ENCODE measurements at places on chromosomes 1 and 21.

GRCh38 chr1:54135436-54136120 is 17.2 kb downstream of the CDCP2 start:
- no peak for DNase-seq

DNA sequence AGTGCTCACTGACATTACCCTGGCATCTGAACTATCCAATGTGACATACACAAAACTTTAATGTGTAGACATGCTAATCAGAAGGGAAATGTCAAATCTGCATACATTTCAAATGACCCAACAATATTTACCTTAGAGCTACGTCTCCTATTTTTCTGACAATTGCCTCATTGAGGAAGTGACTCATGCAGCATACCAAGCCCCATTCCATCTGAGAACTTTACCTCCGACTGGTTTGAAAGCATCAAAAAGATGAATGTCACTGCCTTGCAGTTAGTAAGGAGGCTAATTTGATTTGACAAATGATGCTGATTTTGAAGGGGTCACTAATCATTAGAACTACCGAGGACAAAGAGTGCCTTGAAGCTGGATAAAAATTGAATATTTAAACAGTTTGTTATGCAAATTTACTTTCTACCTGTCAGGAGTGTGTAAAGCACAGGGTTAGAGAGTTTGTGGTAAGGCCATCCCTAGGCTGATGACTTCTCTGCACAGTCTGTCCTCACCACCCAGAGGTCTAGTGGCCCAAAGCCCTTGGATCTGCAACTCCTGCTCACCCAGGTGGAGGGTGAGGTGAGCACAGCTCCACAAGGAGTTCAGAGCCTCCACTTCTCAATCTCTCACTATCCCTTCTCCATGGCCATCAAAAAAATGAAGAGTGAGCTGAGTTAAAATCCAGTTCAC is 500.3 kb upstream of the C1orf87 start:
- DNase-seq = no peak

DNA sequence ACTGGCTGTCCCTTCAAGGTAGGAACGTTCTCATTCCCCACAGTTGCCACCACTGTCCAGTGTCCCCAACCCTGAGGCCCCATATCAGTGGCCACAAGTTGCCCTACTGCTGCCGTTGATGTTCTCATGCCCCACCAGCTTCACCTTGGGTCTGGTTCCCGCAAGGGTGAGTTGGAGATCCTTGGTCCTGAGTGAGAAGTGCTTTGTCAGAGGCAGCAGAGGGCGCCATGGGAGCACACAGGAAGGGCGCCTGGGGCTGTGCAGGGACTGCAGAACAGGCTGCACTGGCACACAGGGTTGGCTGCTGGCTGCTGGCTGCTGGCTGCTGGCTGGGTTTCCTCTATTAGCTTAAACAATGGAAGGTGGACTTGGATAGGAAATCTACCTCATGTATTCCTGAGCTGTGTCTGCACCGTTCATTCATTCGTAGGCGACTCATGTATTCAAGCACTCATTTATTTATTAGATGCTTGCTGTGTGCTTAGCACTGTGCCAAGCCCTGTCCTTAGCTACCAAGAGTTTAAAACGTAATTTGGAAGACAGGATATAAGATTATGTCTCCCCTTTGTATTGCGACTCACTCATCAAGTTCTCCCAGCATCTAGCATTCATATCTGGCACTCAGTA is 2.1 kb upstream of the S100A9 start:
- peak; percentile 11 for DNase-seq

DNA sequence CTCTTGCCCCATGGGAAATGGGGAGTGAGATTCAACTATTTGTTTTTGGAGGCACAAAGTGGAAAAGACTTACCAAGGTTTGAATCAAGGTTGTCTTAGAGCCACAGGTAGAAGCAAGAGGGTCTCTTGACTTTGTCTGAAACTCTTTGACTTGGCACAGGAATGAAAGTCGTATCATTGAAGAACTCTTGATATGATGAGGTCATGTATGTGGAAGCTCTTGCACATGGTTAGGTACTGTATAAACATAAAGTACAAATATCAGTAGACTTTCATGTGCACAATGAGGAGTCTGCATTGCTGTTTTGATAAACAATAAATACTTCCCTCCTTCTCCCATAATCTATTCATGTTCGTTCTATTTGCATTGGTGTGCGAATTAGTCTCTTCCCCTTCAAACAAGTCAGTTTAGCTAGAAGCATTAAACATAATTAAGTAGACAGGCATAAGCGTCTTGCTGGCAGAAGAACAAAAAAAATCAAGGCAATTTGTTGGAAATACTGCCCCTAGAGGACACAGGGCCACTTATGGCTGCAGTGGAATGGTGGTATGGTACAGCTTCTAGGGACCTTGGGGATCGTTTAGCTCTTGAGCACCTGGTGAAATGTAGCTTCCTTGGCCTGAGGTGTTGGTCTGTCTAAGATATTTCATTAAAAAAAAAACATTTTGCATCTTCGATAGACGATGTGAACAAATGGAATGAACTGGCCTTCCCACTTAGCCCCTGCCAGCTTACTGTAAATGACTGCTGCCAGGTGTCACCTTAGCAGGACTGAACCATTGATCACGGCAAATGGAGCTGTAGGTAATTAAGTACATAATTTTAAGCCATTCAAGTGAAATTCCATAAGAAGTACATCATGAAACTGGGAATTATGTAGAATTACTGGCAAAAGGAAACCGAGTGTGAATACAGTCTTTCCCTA is 218.0 kb upstream of the GALNT2 start:
- no peak for DNase-seq

DNA sequence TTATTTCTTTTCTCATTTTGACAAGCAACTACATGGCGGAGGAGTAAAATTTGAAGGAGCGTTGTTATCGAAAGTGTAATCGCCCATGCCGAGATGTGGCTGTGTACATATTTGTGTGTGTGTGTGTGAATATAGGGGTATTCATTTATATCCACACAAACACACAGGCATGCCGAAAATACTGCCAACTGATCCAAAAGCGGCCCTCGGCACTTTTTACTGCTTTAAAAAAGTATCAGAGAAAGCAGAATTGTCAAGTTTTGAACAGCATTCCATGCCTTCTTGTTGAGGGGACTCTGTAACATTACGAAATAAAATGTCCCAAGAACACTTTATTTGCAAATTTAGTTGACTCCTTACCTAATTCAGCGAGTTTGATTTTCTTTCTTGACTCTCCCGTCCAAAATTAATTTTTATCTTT is 1.1 kb downstream of the PBX1 start:
- DNase-seq = no peak

GRCh38 chr1:31396633-31397351 is 16.2 kb upstream of the SERINC2 start:
- no peak for DNase-seq

GRCh38 chr1:200435200-200435780 is 25.5 kb upstream of the ZNF281 start:
- DNase-seq = no peak

GRCh38 chr21:17370916-17371315 is 141.9 kb upstream of the CXADR start:
- DNase-seq = no peak

DNA sequence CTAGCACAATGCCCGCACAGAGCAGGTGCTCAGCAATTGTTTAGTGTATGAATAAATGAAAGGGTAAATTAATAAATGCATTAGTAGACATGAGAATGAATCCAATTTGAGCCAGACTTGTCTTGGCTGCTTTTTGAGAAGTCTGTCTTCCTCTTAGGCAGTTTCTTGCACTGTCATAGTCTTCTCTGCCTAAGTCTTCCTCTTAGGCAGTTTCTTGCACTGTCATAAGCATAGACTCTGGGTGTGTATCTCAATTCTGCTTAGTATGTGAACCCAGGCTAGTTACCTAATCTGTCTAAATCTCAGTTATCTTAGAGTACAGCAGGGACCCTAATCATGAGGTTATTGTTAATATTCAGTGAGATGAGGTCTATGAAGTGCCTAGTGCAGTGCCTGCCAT is 27.2 kb downstream of the NHLH2 start:
- no peak for DNase-seq

- DNase-seq = no peak
Measured at GRCh38 chr1:26190373-26190987, at the start of gene CATSPER4. Gene CATSPER4 (plus strand): TSS chr1:26190602. CDS start chr1:26190628, 26 bp downstream.

DNA sequence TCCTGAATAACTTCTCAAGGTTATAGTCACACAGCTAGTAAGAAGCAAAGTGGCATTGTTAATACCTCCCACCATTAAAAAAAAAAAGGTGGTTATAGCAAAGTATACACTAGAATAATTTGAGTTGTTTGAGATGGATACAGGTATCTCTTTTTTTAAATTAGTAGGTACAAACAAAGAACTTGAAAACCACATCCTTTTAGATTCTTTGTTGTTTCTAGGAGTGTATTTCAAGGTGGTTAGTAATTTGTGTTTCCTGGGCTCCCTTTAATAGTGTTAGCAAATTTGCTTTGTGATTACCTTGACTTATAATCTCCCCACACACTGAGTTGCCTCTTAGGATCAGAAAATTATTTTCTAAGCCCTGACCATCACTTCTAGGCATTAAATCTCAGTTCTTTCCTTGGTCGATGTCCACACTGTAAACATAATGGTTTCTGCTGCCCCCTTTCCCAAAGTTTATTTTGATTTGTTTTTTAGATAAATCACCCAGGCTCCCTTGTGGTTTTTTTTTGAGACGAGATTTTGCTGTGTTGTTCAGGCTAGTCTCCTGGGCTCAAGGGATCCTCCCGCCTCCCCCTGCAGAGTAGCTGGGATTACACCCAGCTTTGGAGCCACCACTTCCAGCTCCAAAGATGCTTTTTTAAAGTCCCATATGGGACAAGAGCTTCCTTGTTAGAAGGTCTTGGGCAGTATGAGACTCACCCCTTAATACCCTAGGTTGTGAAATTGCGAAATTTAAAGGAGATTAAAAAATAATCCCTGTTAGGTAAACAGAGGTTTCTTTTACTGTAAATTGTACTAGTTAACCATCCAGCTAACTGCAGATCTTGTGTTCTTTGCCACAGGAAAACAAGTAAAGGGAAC is 6.2 kb downstream of the AKIRIN1 start:
- no peak for DNase-seq

DNA sequence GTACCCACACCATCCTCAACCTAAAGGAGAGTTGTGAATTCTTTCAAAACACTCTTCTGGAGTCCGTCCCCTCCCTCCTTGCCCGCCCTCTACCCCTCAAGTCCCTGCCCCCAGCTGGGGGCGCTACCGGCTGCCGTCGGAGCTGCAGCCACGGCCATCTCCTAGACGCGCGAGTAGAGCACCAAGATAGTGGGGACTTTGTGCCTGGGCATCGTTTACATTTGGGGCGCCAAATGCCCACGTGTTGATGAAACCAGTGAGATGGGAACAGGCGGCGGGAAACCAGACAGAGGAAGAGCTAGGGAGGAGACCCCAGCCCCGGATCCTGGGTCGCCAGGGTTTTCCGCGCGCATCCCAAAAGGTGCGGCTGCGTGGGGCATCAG is 638 bp upstream of the OLIG2 start:
- no peak for DNase-seq

DNA sequence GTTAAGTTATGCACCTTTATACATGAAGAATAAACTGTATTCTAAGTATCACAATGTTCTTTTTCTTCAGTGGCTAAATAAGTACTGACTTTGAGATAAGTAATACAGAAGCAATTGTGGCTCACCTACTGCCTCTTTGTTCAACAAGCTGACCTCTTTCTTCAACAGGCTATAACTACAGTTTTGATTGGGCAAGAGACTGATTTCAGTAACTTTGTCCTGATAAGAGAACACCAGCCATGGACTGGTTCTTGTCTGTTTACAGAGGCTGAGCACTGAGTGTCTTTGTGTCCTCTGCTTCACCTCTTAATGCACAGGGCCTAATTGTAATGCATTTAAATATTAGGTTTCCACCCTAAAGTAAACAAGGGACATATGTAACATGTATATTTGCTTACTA is 34.6 kb upstream of the PDE4B start:
- no peak for DNase-seq

- no peak for DNase-seq
Measured at GRCh38 chr1:172646653-172647052, 12.2 kb upstream of the FASLG start.

GRCh38 chr1:82343381-82343780 is 542.6 kb downstream of the ADGRL2 start:
- DNase-seq = no peak

GRCh38 chr21:14762734-14763694 is 216.9 kb upstream of the SAMSN1 start:
- no peak for DNase-seq

GRCh38 chr1:39666772-39667171 is 5.1 kb downstream of the NT5C1A start:
- DNase-seq = no peak

DNA sequence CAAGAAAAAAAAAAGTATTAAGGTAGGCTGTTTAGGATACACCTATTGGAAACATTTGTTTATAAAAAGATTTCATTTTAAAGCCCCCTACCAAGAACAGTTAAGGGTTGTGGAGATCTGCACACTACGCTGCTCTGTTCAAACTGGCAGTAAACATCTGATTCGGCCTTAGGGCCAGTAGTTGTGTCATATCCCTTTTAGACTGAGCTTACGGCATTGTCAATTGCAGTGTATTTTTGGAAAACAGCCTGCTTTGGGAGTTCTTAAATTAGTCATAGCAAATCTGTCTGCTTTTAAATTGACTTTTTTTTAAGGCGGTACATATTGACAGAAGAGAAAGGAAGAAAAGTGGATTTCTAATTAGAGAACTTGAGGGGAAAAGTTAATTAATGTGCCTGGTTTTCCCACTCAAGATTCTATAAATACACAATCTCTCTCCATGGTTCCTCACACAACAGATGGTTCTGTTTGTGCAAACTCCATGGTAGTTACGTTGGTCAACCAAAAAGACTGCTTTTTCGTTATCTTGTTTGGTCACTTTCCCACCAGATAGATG is 1.7 kb upstream of the ELK4 start:
- no peak for DNase-seq

- no peak for DNase-seq
Measured at GRCh38 chr1:182069028-182069466, 7.5 kb upstream of the ZNF648 start.

GRCh38 chr1:11794446-11795237 is 11.1 kb downstream of the MTHFR start:
- no peak for DNase-seq

DNA sequence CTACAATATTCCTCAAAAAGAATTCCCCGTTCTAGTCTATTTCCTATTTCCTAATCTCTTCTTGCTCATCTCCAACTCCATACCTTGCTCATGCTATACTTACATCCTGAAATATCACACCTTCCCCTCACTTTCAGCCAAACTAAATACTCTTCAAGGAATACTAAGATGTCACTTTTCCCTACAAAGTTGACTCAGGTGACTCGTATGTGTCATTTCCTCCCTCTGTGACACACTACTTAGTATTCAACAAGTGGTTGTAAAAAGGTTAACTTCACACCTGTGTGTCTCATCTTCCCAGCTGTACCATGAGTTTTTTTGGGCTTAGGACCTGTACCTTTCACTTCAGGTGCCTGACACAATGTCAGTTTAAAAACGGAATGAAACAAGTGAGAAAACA is 81.9 kb upstream of the LBR start:
- no peak for DNase-seq

- peak; percentile 31 for DNase-seq
Measured at GRCh38 chr1:46489638-46490405, at the start of gene DMBX1. Gene DMBX1 (plus strand): TSS chr1:46489836. CDS start chr1:46507011, 17,175 bp downstream.

DNA sequence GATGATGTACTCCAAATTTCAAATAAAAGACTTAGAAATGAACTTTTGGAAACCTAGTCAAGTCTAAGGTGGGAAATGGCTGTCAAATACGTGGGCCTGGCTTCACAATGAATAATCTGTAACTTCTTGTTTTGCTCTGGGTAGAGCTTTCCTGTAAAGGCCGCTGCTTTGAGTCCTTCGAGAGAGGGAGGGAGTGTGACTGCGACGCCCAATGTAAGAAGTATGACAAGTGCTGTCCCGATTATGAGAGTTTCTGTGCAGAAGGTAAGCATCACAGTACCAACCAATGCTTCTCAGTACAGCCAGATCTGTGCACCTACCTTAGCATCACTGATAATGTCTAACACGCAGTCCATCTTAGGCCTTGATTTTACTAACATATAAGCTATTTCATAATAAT is 73.6 kb downstream of the TPR start:
- no peak for DNase-seq

Data from activated CD4-positive, alpha-beta T cell treated with anti-CD3 and anti-CD28 coated beads for 24 hours (primary cell).